ENCODE measurements at places on chromosomes 11 and 22.

GRCh38 chr11:12460466-12460865 lies 83.1 kb downstream of the PARVA start:
- DNase-seq: no peak

GRCh38 chr11:96185220-96185768 lies 157.7 kb downstream of the MAML2 start:
- no peak for DNase-seq

DNA sequence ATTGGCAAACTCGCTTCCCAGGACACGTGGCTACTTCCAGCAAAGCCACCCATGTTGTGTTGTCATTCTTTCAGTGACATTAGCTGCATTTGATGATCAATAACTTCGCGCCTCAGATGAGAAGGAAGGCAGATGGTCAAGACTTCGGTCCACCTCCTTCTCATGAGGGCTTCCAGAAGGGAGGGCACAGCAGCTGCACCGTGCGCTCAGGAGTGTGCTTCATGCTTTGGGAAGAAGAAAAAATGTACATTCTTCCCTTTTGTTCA lies 25.3 kb downstream of the IGLL5 start:
- DNase-seq: no peak

DNA sequence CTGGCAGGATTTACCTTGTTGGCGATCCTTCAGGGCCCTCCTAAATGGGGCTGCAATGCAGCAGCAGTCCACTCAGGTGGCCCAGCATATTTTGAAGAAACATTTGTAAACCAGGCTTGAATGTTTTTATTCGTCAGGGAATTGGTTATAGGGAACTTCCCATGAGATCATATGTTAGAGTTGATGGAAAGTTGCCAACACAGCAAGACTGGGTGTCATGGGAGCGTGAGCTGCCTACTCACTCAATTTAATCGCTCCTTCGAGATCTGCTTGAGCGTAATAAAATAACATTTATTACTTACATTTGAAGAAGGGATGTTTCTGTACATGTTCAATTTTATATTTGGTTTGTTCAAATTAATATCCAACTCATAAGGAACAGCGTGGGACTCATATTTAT lies 19.4 kb downstream of the OR2AT4 start:
- DNase-seq: no peak

DNA sequence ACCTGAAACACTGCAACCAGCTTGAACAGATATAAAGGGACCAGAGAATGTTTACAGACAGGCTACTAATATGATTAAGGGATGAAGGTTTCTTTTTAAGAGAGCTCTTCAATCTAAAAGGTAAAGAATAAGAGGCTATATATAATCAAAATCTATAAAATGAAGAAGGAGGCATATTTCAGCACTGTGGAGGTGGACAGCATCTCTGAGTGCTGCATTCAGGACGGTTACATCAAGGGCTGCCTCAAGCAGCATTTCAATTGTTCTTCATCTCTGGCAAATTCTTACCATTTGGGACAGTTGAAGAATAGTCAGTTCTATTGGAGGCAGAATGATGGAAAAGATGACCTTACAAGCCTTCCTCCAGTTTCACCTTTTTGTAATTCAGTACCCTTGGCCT lies 139.6 kb upstream of the LMO1 start:
- DNase-seq: no peak

DNA sequence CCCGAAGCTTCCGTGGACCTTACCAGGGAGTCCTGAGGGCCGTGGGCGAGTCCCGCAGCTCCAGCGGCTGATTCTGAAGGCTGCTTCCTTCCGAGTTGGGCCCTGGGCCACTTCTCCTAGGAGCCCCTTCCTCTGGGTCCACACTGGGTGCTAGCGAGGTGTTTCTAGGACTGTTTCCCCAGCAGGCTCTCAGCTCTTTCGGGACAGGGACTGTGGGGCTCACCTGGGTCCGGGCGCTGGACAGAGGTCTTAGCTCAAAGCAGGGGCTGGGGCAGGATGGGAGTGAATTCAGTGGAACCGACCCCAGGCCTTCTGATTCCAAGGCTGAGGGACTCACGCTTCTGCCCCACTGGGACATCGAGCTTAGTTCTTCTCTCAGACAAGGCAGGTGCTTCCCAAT lies 29.3 kb upstream of the CSNK1E start:
- no peak for DNase-seq

GRCh38 chr11:60878245-60879101 lies 11.1 kb downstream of the ZP1 start:
- DNase-seq: no peak

GRCh38 chr11:18075444-18075843 lies 29.4 kb upstream of the TPH1 start:
- no peak for DNase-seq

DNA sequence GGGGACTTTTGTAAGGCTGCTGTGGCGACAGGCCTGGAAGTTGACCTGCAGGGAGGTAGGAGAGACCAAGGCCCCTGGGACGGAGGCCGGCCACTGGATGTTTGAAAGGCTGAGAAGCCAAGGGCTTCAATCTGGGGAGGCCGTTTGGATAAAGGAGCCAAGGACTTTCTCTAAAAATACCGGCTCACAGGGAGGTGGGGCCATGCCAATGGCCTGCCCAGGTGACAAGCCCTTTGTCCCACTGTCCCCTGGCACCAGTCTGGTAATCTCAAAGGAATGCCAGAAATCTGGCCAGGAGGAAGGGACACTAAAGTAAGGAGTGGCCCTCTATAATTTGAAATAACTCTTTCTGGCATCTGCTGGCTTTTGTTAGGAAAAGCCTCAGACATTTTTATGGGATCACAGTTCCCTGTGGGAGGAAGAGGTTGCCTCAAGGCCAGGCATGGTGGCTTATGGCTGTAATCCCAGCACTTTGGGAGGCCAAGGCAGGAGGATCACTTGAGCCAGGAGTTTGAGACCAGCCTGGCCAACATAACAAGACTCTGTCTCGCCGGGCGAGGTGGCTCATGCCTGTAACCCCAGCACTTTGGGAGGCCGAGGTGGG lies 1.9 kb upstream of the CHKA start:
- no peak for DNase-seq

DNA sequence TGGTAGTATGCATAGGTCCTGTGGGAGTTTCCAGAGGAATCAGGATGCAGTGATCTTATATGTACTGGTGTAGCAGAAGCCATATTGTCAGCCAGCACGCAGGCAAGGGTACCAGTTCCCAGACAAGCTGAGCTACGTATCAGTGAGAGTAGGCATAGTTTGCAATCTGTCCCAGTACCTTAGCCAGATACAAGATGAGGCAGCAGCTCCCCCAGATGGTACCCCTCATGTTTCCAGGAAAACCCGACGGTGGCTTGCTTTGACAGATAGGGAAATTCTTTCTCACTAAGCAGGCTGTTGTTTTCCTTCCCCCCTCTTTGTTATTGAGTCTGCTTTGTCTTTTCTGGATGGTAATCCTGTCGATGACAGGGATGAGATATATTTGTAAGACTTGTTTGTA lies 109.7 kb upstream of the RRM1 start:
- no peak for DNase-seq

- DNase-seq: no peak
These were observed 24.1 kb downstream of the NEAT1 start for GRCh38 chr11:65446446-65447277.

DNA sequence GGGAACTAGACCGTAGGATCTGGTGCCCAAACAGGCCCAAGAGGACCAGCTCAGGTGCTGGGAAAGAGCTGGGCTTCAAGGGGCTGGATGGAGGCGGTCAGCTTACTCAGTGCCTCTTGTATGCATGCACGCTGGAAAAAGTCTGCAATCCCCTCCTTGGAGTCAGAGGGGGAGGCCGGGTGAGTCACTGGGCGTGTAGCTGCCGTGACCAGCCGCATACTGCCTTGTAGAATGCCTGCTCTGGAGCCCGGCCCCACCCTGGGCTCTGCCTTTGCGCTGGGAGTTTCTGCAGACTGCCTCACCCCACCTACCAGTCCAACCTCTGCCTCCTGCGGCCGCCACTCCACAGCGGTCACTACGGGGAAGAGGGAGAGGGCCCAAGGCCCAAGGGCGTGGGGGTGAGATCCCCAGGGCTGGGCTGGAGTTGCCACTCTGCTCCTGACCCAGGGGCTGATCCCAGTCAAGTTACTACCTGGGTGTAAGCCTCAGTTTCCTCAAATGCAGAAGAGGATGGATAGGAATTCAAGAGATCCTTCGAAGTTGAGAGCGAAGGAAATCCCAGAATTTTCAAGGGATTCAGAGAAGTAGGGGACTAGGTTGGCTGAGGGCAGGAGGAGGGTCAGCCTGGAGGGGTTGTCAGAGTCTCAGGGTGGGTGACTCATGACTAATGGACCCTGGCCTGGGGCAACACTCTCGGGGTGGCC lies 4.2 kb downstream of the MRGPRF start:
- no peak for DNase-seq

GRCh38 chr11:70782401-70782913 lies 384.1 kb downstream of the CTTN start:
- no peak for DNase-seq

DNA sequence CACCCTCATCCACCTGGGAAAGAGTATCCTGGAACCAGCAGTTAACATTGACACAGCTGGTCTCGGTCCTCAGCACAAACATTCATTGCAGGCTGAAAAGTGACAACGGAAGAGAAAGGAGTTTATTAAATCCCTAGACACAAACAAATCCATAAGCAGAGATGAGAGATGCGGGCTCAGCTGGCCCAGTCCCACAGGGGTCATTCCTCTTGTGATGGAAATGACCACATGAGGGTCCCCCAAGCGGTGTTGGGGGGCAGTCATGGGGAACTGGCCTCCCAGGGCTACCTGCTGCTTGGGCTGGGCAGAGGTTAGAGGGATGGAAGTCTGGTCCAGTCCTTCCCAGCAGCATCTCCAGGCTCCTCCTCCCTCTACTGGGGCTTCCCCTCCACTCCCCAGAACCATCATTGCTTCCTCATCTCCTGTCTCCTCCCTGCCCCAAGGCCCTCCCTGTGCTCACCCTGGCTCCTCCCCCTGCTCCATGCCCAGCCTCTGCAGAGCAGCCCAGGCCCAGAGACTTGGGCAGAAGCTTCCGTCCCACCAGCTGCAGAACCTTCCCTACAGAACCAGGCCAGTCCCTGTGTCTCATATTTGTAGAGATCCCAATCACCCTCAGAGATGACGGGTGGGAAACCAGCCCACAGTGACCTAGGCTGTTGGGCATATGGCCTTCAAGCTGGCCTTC lies 5.4 kb upstream of the IGLL5 start:
- DNase-seq: no peak
